ENCODE measurements at places on chromosomes 5 and 9. TPM values are rescaled to one million over a fixed set of nuclear protein-coding genes. Genes with fewer than 3 reads are reported as not detected.

DNA sequence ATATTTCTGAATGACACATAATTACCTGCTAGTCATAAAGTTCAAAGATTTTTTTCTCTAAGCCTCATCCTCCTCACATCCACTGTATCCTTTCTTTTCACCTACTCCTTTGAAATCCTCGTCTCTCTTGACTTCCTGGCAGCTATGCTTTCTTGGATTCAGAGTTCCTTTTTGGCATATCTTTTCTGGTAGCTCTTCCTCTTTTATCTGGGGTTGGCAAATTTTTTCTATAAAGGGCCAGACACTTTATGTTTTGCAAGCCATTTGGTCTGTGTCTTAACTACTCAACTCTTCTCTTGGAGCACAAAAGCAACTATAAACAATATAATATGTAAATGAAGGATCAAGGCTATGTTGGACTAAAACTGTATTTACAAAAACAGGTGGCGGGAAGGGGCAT is 197.5 kb downstream of the KIAA0825 start:
- H3K4me1 ChIP-seq = no peaks in the 10 kb centered on the region
- H3K36me3 ChIP-seq = no peaks in the 10 kb centered on the region
- H3K4me3 ChIP-seq = no peak overlapping the region
- H3K27me3 ChIP-seq = no peaks in the 10 kb centered on the region
- no peak overlapping the region for H3K27ac ChIP-seq
- DNase-seq = no peak

GRCh38 chr5:155833287-155833686 is 493.7 kb upstream of the SGCD start:
- no peaks in the 10 kb centered on the region for H3K36me3 ChIP-seq
- no peak overlapping the region for H3K27ac ChIP-seq
- H3K4me3 ChIP-seq = no peak overlapping the region
- H3K4me1 ChIP-seq = no peaks in the 10 kb centered on the region
- no peak for DNase-seq

DNA sequence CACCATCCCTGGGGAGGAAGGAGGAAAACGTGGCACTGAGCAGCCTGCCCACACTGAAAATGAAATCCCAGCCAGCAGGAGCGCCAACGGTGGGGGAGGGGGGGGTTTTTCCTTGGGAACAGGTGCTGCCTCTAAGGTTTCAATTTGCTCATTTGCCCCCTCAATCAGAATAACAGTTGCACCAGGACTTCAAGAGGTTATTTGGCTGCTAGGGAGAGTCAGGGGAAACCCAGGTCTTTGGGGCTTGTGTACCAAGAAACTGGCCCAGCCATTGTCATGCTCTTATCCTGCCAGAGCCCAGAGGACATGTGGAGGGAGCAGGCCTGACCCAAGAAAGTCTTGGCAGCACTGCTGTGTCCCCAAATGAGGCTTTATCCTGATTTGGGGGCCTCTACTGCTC is 66.5 kb downstream of the NDFIP1 start:
- no peaks in the 10 kb centered on the region for H3K27me3 ChIP-seq
- H3K4me3 ChIP-seq = no peak overlapping the region
- no peaks in the 10 kb centered on the region for H3K4me1 ChIP-seq
- no peaks in the 10 kb centered on the region for H3K36me3 ChIP-seq
- no peak for DNase-seq

The MFAP3 gene
- 65.2 TPM for total RNA-seq

DNA sequence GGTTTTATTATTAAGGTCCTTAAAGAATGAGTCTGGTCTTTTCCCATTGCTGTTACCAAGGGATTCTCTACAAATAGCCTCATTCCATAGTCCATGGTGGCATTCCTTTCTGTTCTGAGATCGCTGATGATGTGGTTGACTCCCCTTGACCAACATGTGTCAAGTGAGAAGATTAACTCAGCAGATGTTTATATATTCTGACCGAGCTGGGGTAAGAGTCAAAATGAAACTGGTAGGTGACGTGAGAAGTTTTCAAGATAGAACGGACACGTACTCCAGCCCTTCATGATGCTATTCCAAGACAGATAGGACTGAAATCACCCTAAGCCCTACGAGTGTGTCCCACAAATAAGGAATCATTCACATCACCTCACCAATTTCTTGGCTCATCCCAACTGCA is 155.5 kb upstream of the WWC1 start:
- H3K4me3 ChIP-seq = no peak overlapping the region
- DNase-seq = peak; percentile 5
- H3K36me3 ChIP-seq = no peaks in the 10 kb centered on the region
- no peaks in the 10 kb centered on the region for H3K4me1 ChIP-seq

GRCh38 chr9:37198831-37199230 is 78.5 kb downstream of the ZCCHC7 start:
- no peaks in the 10 kb centered on the region for H3K36me3 ChIP-seq
- peaks cover 7% of the 10 kb centered on the region for H3K4me1 ChIP-seq
- no peaks in the 10 kb centered on the region for H3K27me3 ChIP-seq
- no peak for DNase-seq

DNA sequence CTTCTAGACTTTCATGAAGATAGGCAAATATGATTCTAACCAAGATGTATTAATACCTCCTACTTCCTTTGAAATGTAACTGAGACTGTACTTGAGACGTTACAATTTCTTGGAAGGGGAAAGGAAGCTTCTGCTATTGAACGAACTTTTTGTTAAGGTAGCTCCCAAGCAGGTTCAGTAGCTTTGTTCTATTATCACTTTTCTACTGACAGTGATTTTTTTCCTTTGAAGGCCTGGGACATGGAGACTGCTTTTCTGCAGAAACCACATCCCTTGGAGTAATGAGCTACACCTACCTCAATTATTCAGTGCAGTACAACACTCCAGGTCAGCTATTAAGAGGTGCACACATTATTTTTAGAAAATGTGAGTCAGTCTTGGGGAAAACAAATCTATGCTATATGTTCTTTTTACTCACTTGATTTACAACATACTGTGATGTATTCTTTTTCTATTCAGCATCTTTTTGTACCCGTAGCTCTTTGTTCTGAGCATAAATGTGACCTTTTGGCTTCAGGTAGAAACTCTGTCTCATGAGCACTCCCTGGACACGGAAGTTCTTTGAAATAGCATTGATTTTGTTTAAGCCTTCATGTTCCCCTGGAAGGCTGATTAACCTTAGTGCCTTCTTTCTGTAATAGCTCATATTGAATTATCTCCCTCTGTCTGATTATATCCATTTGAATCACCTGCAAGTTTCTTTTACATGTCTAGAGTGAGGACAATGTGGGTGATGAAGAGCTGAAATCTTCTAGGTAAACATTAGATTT is 56.5 kb upstream of the CDKN2B start:
- no peaks in the 10 kb centered on the region for H3K4me1 ChIP-seq
- H3K27me3 ChIP-seq = no peaks in the 10 kb centered on the region
- no peaks in the 10 kb centered on the region for H3K36me3 ChIP-seq
- H3K4me3 ChIP-seq = no peak overlapping the region

GRCh38 chr5:151490627-151491026 is 43.2 kb downstream of the SLC36A1 start:
- no peaks in the 10 kb centered on the region for H3K27me3 ChIP-seq
- H3K36me3 ChIP-seq = peaks cover 10% of the 10 kb centered on the region
- H3K4me3 ChIP-seq = no peak overlapping the region
- H3K27ac ChIP-seq = no peak overlapping the region
- H3K4me1 ChIP-seq = no peaks in the 10 kb centered on the region

DNA sequence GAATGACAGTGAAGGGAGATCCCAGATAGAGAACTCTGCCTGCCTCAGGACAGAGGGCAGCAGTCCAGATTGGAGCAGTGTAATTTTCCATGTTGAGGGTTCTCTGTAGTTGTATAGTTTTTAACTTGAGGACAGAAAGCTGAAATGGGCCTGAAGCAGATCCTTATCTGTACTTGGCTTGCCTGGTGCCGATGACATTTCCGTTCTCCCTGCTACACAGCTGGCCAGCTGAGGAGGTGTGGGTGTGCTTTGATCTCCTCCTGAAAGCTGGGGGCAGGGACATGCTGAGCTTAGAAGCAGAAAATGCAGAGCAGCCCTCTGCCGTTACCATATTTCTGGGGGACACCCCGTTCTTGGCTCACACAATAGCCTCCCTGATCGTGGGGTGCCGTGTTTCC is 10.5 kb downstream of the GLRX start:
- peak overlapping the region; percentile 34 for H3K27ac ChIP-seq
- peaks cover 3% of the 10 kb centered on the region for H3K36me3 ChIP-seq
- no peak overlapping the region for H3K4me3 ChIP-seq
- H3K27me3 ChIP-seq = no peaks in the 10 kb centered on the region
- peaks cover 30% of the 10 kb centered on the region for H3K4me1 ChIP-seq

GRCh38 chr9:128731691-128732090 is 7.8 kb upstream of the ZDHHC12 start:
- H3K4me3 ChIP-seq = no peak overlapping the region
- no peaks in the 10 kb centered on the region for H3K27me3 ChIP-seq
- H3K27ac ChIP-seq = no peak overlapping the region
- DNase-seq = no peak
- H3K36me3 ChIP-seq = peaks cover 8% of the 10 kb centered on the region

DNA sequence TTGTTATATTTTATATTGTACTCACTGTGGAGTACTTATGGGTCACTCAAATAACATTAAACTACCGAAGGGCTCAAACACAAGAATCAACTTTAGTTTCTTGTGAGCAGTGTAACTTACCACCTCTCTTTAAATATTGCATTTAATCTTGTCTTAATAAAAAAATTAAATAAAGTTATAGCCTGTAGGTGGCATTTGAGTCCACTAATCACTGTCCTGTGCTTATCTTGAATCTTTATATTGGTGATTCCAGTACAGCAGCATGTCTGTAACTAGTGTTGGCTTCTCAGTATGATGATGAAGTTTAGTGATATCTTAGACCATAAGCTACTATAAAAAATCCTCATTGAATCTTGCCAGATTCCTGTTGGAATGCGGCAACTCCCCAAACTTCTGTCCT is 313.8 kb downstream of the FAM170A start:
- no peaks in the 10 kb centered on the region for H3K36me3 ChIP-seq
- peak; percentile 63 for DNase-seq
- no peak overlapping the region for H3K27ac ChIP-seq
- no peak overlapping the region for H3K4me3 ChIP-seq
- no peaks in the 10 kb centered on the region for H3K27me3 ChIP-seq

All from fibroblast of lung (primary cell).